ENCODE measurements at places on chromosomes 16 and 17.

- no peak for DNase-seq
These were observed 101.5 kb upstream of the ZNF750 start for GRCh38 chr17:82941021-82942001.

- DNase-seq, result no peak
These were observed 2.2 kb downstream of the JUP start for GRCh38 chr17:41784207-41784744.

DNA sequence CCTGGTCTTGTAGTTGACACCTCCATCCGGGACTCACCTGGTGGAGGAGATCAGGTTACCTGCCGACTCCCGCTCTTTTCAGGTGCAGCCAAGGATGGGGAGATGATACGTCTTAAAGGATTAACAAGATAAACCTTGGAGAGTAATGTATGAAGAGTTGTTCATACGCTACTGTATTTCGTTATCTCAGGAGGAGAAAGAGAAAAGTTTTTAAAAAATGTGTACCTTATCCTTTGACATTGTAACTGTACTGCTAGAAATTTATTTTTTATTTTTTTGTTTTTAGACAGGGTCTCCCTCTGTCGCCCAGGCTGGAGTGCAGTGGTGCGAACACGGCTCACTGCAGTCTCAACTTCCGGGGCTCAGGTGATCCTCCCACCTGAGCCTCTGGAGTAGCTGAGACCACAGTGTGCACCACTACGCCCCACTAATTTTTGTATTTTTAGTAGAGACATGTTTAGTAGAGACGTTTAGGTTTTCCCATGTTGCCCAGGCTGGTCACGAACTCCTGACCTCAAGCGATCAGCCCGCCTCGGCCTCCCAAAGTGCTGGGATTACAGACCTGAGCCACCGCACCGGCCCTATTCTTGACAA is 764 bp upstream of the SMURF2 start:
- no peak for DNase-seq

- no peak for DNase-seq
These were observed 2.8 kb downstream of the MYCBPAP start for GRCh38 chr17:50511058-50511457.

DNA sequence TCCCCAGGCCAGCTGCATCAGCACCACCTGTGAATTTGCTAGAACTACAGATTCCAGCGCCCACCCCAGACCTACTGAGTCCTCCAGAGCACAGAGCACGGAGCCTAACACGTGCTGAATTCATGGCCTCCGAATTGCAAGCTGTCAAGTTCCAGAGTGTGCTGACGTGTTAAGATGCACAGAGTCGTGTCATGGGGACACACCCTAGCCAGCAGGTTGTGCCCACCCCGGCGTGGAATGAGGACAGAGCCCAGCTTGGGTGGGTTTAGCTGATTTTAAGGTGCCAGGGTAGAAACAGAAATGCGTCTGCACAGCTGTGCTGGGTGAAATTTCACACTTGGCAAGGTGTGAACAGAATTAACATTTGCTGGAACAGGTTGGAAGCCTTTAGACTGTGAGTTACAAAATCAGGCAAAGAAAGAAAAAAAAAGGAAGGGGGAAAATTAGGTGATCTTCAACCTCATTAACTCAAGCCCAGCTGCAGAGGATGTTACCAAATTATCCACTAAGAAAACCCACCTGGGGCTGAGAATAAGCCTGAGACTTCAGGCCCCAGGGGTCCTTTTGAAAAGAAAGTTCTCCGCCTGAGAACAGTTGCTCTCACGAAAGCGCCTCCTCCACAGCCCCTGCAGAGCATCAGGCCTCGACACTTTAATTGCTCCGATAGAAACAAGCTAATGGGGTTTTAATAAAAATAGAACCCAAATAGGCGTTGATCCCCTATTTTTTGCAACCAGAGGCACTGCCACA is 27.1 kb downstream of the GINS3 start:
- DNase-seq, result no peak

GRCh38 chr17:43051969-43052368 is 26.9 kb downstream of the RND2 start:
- no peak for DNase-seq

DNA sequence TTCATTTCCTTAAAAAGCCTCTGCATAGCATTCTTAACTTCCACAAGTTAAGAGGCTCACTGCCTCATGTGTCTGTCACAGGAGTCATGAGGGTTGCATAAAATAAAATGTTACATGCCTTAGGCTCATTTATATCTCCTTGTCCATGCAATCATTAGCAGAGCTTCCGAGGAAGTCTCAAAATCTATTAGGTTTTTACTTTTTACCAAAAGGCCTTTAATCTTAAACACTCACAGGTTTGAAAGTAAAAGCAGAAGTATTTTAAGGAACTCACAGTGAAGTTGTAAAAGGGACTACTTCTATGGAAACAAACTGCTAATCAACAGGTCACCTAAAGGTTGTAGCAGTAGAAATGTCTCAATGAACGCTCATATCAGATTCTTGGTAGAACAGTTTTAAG is 5.2 kb upstream of the ATP6V0A1 start:
- DNase-seq, result no peak

DNA sequence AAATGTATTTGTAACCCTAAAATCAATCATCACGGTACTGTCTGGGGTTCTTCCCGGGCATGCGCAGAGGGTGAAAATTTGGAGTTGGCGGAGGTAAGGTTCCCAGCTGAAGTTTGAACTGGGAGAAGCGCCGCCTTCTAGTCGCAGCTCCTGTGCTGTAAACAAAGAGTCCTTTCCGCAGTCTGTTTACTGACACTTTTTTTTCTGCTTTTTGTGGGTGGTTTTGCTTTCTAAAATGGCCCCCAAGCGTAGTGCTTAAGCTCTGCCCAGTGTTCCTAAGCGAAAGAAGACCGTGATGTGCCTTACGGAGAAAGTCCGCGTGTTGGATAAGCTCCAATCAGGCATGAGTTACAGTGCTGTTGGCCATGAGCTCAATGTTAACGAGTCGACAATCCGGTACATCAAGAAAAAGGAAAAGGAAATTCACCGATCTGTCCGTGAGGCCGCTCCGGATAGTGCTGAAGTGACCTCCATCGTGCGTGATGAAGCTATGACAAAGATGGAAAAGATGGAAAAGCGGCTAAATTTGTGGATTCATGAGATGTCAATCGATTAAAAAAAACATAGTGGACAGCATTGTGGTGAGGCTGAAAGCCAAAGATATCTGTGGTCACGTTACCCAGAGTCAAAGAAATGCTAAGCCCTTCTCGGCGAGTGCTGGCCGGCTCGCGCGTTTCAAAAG is 570 bp upstream of the CFDP1 start:
- peak; percentile 80 for DNase-seq

- DNase-seq, result no peak
These were observed 10.7 kb downstream of the SLC47A1 start for GRCh38 chr17:19544366-19544765.

- DNase-seq, result no peak
These were observed 188.6 kb downstream of the DNAH9 start for GRCh38 chr17:11786711-11787438.

- peak; percentile 66 for DNase-seq
These were observed at the start of gene DUS1L for GRCh38 chr17:82065638-82066303. DUS1L (minus strand) TSS chr17:82065804; CDS start chr17:82065059, 745 bp downstream.

DNA sequence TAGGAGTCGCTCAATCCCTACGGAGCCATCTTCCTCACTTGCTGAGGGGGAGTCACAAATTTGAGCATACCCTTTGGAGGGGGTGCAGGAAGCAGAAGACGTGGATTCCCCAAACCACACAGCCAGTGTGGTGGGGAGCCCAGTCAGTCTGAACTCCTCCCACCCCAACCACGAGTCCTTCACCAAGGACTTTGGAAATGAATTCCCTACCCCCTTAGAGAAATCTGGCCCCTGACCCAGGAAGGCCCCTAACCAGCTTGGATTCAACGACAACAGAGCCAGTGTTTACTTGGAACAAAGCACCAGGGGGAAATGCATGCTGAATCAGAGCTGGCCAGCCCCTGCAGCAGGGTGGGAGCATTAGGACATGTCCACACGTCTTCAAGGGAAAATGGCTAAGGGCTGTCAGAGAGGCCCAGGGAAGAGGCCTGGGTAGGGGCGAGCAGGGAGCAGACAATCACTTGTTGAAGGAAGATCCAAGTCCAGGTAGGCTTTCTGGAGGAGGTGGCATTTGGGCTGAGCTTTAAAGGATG is 5.5 kb upstream of the TMEM92 start:
- no peak for DNase-seq

GRCh38 chr16:13245713-13246377 is 344.4 kb downstream of the SHISA9 start:
- no peak for DNase-seq

All from COLO829 (cell line).